ENCODE measurements at places on chromosomes 11 and 22.

GRCh38 chr11:76849376-76849775 is 11.3 kb upstream of the ACER3 start:
- DNase-seq, result no peak

GRCh38 chr11:2442589-2442988 is 1.7 kb downstream of the TRPM5 start:
- peak; percentile 47 for DNase-seq

DNA sequence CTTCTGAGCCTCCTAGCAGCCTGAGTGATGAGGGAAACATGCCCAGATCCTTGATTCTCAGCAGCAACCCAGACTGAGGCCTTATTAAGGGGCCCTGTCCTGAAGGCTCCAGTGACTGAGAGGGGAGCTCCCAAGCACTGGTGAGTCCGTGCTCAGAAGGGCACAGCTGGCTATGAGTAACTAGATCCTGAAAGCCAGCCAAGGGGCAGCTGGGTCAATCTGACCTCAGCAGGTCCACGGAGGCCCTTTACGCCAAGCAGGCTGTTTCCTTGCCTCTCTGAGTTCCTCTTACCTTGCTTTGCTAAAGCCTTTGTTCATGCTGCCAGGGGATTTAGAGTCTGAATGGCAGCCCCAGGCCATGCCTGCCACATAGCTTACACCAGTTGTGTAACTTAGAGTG is 19.3 kb upstream of the MIEF1 start:
- no peak for DNase-seq

GRCh38 chr11:12120031-12121008 is 9.9 kb downstream of the MICAL2 start:
- DNase-seq, result no peak

DNA sequence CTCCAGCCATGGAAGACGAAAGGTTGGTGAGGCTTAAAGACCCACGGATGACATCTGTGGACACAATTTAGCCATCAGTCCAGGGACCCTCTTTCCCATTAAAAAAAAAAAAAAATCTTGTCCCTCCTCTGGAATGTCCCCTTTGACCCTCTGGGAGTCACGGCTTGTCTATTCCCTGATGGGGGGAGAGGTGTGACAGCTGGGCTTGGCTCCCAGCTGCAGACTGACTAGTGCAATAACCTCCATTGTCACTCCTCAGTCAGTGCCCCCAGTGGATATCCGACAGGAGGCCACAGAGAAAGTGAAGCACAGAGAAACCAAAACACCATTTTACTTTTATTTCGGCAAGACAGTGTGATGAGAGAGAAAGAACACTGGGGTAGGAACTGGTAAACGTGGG is 2.7 kb upstream of the VSIG2 start:
- DNase-seq, result no peak

- DNase-seq, result peak; percentile 41
Measured at GRCh38 chr11:19673924-19674729, 38.5 kb upstream of the NAV2 start.

DNA sequence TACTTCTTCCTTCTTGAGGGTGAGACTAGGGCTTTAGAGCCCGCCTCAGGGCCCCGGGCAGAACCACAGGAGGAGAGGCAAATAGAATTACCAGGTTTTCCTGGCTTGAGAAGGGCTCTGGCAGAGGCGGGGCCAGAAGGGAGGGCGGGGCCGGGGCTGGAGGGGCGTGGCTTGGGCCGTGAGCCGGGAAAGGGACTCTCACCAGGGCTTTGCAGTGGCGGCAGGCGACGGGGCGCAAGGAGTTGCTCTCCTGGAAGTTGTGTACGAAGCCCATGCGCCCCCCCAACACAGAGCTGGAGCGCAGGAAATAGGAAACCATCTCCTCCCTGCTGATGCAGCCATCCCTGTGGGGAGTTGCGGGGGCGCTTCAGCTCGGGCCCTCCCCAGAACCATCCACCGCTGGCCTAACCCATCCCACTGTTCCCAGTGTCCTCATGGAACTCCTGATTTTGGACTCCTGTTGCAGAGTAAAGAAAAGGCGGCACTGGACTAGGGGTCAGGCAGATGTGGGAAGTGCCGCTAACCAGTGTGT is 6.9 kb upstream of the NRXN2 start:
- DNase-seq, result peak; percentile 67

DNA sequence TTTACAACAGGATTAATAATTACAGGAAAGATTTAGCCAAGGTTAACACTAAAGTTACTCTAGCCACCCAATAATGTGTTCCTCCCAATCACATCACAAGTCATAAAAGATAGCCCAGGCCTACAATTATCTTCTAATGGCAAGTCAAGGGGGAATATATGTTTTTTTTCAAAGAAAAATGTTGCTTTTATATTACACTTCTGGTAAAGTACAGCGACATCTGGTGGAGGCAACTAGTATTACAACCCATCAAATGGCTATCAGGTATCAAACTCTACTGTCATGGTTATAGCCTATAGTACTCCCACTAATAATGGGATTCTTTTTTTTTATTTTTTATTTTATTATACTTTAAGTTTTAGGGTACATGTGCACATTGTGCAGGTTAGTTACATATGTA is 71.8 kb downstream of the XRRA1 start:
- no peak for DNase-seq

GRCh38 chr22:20807315-20807752 is 33.4 kb downstream of the SERPIND1 start:
- no peak for DNase-seq

DNA sequence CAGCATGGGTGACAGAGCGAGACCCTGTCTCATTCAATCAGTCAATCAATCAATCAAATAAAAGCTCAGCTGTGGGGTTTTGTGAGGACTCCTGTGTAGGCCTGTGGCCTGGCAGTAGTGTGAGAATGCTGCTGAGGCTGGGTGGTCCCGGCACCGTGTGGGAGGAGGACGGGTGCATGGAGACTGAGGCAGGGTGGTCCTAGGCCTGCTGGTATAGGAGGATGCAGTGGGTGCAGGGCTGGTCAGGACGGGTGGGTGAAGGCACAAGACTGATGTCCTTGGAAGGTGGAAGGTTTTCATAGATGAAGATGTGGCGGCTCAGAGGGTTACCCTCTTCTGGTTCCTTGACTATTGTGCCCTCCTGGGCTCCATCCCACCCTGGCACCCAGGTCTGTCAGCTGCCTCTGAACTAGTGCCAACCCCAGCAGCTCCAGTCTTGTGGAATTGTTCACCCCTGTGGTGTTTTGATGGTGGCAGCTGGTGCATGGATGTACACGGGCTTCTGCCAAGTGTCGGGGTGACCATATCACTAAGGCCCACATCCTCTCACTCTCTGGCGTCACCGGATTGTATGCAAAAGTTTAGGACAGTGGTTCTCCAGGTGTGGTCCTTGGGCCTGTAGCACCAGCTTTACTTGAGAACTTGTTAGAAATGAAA is 23.7 kb downstream of the TANGO2 start:
- DNase-seq, result no peak

DNA sequence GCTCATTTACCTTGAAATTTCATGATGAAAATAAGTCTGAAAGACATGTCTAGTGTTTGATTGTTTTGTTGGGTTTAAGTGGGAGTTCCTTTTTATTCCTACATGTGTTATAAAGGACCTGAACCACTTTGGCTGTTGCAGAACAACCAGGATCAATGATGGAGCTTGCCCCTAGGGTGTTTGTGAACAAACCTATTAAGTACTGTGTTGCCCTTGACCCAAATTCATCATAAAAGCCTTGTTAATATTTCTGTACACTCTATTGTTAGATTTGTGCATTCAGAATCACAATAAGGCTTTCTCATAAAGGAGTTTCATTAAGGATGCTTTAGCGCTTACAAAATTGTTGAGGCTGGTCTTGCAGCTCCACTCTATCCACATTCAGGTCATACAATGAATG is 452.6 kb downstream of the NELL1 start:
- DNase-seq, result no peak

GRCh38 chr11:34064291-34064690 is 12.8 kb downstream of the CAPRIN1 start:
- DNase-seq, result no peak

GRCh38 chr11:16392616-16393015 is 36.3 kb upstream of the SOX6 start:
- no peak for DNase-seq

DNA sequence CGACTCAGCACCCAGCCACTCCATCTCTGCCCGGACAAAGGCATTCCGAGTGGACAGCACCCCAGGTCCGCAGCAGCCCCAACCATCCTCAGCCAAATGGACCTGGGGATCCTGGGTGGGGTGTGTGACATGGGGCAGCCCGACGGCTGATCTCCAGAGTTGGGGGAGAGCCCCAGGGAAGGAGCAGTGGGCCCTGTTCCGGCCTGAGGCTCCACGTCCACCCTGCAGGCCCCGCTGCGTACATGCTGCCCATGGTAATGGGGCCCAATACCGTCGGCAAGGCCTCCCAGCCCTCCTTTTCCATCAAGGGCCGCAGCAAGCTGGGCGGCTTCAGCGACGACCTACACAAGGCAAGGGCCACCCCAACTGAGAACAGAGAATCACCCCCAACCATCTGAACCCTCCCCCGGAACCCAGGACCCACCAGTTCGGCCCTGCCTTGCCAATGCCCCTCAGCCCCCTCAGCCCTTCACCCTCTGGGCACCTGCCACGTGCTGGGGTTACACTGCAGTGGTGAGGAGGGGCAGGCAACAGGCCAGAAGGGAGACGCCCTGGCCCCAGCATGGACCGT is 5.4 kb downstream of the SCGB1C1 start:
- no peak for DNase-seq

- DNase-seq, result no peak
Measured at GRCh38 chr11:68282141-68282860, 10.5 kb upstream of the C11orf24 start.

DNA sequence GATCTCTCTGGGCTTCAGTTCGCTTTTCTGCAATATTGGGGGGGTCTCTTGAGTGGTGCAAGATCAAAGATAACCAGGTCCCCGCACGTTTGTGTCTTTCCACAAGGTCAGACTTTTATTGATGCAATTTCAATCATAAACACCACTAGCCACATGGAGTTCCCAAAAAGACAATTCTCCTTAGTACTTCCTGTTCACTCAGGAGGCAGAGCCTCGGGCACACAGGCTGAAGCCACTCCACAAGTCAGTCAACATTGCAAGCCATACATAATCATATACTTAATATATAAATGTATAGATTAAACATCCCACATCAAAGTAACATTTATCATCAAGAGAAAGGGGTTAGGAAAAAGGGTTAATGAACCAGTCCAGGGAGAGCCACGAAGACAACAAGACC is 12.0 kb downstream of the ST14 start:
- no peak for DNase-seq

DNA sequence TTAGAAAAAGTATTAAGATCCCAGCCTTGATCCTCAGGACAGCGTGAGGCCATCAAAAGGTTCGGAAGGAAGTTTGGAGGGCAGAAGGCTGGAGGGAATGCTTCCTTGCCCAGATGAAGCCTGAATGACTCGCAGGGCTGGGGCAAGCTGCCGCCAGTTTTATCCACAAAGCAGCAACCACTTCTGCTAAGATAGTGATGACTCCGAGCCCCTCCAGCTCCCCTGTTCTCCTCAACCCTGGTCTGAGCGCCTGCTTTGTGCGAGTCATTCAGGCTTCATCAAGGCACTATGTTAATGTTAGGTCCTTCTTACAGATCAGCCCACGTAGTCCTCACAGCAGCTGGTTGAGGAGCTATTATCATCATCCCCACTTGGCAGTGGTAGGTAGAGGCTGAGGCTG is 158.8 kb downstream of the COMMD9 start:
- DNase-seq, result no peak

DNA sequence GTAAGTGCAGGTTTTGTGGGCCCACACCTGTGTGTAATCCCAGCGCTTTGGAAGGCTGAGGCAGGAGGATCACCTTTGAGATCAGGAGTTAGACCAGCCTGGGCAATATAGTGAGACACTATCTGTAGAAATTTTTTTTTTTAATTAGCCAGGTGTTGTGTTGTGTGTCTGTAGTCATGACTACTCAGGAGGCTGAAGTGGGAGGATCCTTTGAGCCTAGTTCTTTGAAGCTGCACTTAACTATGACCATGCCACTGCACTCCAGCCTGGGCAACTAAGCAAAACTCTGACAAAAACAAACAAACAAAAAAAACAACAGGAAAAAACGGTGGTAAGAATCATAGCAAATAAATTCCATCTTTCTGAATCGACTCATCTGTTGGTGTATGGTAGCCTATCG is 268.6 kb upstream of the PDGFD start:
- no peak for DNase-seq
